ENCODE measurements at places on chromosomes 1 and 21.

DNA sequence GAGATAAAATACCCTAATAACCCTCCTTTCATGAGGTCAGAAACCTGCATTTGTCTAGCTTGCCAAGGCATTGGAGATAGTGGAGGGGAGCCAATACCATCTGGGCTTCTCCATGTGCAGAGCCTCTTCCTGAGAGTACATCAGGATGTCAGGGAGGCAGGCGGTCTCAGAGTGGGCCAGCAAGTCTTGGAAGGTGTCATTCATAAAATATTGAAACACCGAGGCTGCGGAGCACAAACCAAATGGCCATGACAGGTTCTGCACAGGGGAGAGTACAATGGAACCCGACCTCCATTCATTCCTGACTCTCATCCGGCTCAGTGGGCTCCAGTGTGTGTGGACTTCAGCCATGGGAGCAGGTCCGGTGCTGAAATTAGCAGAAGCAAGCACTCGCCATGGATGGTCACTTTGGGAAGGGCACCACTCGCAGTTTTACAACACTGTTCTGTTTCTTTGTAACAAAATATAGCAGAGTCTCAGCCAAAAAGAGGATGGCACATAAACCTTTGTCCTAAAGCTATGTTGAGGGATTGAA lies 446.6 kb downstream of the SIPA1L2 start:
- DNase-seq = no peak

- DNase-seq = no peak
These were observed 573 bp downstream of the PSMG1 start for GRCh38 chr21:39182484-39183271.

DNA sequence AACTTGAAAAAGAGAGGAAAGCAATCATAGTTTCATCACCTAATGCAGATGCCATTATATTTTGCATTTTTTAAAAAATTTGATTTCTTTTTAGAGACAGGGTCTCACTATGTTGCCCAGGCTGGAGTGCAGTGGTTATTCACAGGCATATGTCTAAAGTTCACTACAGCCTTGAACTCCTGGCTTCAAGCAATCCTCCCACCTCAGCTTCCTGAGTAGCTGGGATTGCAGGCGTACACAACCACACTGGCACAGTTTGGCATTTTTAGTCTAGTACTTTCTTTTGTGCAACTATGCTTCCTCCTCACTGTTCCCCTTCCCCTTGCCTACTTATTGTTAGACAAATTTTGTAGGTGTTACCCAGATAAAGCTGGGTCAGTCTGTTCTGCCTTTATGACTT lies 18.0 kb downstream of the RHOU start:
- DNase-seq = no peak

DNA sequence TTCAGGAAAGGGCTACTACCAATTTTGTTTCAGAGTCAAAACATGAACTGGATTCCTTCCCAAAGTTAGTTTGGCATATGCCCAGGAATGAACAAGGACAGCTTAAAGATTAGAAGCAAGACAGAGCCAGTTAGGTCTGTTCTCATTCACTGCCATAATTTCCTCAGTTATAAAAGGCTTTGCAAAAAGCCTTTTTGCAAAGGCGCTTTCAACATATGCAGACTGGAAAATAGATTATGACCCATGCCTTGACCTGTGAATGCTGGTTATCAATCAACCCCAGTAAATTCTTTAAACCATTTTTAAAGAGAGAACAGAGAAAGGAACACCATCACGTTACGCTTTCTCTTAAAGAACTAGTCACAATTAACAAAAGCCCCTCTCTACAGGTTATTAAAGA lies 1.7 kb upstream of the FRRS1 start:
- DNase-seq = no peak

DNA sequence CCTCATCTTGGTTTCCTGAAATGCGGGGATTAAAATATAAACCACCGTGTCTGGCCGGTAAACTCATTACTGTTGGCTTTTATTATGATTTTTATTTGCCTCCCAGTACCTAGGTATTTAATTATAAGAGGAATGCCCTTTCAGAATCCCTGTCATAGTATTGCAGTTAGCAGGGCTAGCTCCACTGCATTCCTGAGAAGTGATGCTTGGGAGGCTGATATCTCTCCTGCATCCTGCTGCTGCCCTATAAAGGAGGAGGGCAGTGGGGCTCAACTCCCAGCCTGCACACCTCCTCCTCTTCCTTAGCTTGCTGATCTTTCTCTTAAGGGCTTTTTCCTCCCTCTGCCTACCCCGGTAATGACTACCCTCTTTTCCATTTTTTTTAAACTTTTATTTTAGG lies 19.9 kb upstream of the DISC1 start:
- DNase-seq = no peak

- no peak for DNase-seq
These were observed 275.1 kb downstream of the NPHP4 start for GRCh38 chr1:5717031-5717682.

- no peak for DNase-seq
These were observed 41.5 kb downstream of the MTF2 start for GRCh38 chr1:93120614-93121013.

- no peak for DNase-seq
These were observed 30.6 kb upstream of the HAO2 start for GRCh38 chr1:119338004-119338403.

- DNase-seq = no peak
These were observed 20.8 kb upstream of the RGS2 start for GRCh38 chr1:192787914-192788585.

DNA sequence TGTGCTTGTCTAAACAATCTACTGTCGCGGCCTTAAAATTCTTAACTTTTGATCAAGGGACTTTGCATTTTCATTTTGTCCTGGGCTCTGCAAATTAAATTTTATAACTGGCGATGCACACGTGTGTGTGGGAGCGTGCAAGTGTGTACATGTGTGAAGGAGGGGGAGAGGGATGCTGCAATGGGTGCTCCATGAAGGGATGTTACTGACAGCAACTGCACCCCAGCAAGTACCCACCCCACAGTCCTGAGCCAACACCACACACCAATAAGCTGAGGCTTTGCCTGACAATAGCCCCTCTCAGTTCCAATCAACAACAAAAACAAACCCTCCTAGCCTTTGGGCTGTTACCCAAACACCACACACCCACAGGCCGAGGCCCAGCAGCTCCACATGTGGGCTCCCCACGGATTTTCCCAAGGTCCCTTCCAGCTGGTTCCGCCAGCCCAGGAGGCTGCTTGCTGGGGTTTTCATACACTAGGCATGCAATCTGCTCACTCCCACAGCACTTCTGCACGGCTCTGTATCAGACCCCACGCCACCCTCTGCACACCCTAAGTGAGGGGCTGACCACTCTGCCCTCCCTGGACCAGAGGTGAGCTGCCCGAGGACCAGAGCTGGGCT lies 32.8 kb upstream of the IFFO2 start:
- no peak for DNase-seq

- no peak for DNase-seq
These were observed 92.9 kb downstream of the LAMC2 start for GRCh38 chr1:183278739-183279591.

DNA sequence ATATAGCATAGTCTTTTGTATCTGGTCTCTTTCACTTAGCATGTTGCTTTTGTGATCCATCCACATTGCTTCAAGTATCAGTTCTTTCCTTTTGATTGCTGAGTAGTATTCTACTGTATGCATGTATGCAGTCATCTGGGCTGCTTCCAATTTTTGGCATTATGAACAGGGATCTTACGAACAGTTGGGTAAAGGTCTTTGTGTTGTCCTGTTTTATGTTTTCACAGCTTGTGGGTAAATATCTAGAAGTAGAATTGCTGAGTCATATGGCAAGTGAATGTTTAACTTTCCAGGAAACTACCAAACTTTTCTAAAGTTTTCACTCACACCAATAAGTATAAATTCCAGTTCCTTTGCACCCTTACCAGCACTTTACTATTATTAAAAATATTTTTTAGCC lies 60.9 kb downstream of the LHX4 start:
- no peak for DNase-seq

All from CD4-positive, alpha-beta T cell treated with Interleukin-21 for 1 hour (primary cell).